ENCODE measurements at places on chromosomes 7 and 10. TPM values are rescaled to one million over a fixed set of nuclear protein-coding genes. Genes with fewer than 3 reads are reported as not detected.
A peak's percentile ranks its signal among the peaks of the same experiment; 100 is the strongest.

GRCh38 chr7:43647339-43647672, 64.4 kb downstream of the STK17A start:
- peaks cover 89% of the 10 kb centered on the region for H3K4me1 ChIP-seq
- DNase-seq: no peak
- peaks cover 2% of the 10 kb centered on the region for H3K36me3 ChIP-seq
- peak overlapping the region; percentile 97 for H3K27ac ChIP-seq

TMEM236 gene
- 2.0 TPM for total RNA-seq

- H3K27me3 ChIP-seq: no peaks in the 10 kb centered on the region
- H3K36me3 ChIP-seq: no peaks in the 10 kb centered on the region
- no peak overlapping the region for H3K27ac ChIP-seq
- DNase-seq: no peak
- H3K4me1 ChIP-seq: no peaks in the 10 kb centered on the region
Measured at GRCh38 chr7:140347218-140347617, 51.1 kb downstream of the SLC37A3 start.

ZNF117 gene
- 9.2 TPM for total RNA-seq

DNA sequence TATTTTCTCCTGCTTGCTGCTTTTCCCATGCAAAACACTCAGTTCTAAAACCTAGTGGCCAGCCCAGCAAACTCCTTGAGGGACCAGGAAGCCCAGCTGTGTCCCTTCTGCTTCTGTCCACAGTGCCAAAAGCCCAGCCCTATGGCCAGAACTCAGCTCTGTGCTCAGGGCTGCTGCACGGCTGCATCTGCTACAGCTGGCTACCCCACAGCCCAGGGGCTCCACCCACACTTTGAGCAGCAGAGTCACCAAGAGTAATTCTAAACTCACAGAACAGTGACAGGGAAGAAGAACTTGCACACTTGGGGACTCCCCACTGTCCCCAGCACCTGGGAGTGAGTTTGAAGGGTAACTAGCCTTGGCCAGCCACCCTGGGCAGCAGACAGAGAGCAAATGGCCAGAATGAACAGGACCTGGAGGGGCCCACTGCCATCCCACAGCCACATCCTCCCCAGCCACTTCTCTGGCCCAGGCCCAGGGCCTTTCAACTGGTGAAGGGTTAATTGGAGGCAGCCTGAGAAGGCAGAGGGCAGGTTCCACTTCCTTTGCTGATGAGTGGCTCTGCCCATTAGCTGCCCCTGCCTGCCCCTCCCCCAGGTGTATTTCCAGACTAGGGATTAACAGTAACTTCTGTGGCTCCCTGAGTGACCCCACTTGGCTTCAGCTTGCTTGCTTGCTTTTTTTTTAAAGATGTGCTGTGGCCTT, 28.1 kb upstream of the TRIM8 start:
- H3K27ac ChIP-seq: no peak overlapping the region
- no peak for DNase-seq
- no peak overlapping the region for H3K4me3 ChIP-seq
- H3K36me3 ChIP-seq: peaks cover 21% of the 10 kb centered on the region
- no peaks in the 10 kb centered on the region for H3K27me3 ChIP-seq
- peaks cover 52% of the 10 kb centered on the region for H3K4me1 ChIP-seq

DNA sequence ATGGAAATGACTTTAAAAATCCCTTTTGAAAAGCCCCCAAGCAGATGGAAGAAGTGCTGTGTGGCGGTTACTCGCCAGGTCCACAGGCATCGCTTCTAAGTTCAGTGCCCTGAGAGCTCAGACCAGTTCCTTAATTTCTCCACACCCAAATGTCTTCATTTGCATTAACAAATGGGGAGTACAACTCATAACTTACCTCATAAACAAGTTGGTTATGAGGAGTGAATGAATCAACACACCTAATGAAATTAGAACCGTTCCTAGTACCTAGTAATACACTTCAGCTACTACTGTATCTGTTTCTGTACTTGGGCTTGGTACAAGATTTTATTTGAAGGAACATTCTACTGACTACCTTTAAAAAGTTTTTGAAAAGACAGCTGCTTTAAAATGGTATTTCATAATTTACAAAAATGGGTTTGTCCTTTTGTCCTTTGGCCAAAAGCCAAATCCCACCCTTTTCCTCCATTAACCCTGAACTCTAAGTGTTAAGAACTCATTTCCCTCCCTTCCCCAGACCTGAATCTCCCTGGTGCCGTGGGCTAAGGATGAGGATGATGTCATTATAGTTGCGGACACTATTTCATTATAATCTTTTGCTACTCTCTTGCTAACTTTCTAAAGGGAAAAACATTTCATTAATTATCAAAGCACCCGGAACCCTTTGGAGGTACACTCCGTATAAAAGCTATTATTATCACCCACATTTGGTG, 221.5 kb upstream of the CELF2 start:
- peak overlapping the region; percentile 63 for H3K4me3 ChIP-seq
- H3K4me1 ChIP-seq: peaks cover 14% of the 10 kb centered on the region
- no peak for DNase-seq

DNA sequence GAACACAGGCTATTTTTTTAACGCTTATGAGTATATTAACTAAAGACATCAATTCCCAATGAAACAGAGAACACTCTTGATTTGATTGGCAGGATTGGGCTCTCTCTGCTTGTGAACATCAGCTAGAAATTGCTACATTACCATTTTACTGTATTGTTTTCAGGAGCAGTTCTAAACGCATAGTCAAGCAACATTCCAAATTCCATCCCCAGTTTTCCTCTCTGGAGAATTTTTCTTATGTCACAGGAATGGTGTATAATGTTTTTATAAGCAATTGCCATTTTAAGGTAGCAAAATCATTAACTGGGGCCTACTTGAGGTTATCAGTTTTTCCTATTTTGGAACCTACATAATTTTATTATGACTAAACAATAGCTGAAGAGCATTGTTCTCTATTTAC, 276.9 kb upstream of the LRRN3 start:
- H3K4me1 ChIP-seq: no peaks in the 10 kb centered on the region
- no peak overlapping the region for H3K4me3 ChIP-seq

DNA sequence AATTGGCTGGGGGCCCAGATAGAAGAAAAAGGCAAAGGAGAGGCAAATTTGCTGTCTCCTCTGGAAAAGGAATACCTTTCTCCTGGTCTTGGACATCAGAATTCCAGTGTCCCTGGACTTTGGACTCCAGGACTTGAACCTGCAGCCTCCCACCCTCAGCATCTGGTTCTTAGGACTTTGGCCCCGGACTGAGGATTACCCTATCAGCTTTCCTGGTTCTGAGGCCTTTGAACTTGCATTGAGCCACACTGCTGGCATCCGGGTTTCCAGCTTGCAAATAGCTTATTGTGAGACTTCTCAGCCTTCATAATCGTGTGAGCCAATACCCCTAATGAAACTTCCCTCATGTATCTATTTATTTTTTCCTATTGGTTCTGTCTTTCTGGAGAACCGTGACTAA, 68.3 kb downstream of the DNAH11 start:
- H3K27me3 ChIP-seq: no peaks in the 10 kb centered on the region
- H3K27ac ChIP-seq: no peak overlapping the region
- DNase-seq: no peak
- H3K4me1 ChIP-seq: no peaks in the 10 kb centered on the region
- H3K4me3 ChIP-seq: no peak overlapping the region
- no peaks in the 10 kb centered on the region for H3K36me3 ChIP-seq

WNT8B gene
- total RNA-seq: not detected

DNA sequence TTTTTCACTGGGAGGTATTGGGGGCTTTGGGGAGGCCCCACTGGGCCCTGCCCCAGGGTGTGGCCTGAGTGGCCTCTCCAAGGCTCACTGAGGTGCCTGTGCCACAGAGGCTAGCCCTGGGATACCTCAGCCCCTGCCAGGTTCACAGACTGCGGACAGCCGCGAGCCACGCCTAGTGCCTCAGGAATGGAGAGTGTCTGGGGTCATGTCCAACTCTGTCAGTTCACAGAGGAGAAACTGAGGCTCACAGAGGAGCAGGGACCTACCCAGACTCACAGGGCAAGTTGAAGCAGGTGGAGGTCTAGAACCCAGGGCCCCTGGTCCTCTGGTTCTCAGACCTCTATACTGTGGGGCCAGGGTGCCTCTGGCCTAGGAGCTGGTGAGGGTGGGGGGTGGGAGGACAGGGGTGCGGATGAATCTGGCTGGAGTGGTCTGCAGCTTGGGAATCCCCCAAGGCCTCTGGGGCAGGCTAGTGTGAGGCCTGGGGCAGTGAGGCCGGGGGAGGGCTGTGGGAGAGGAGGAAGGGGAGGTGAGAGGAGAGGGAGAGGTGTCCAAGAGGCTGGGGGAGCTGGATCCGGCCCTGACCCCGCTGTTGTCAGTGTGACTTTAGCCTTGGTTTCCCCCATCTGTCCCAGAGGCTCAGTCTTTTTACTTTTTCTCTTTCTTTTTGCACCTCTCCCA, 20.0 kb downstream of the NEURL1 start:
- H3K36me3 ChIP-seq: no peaks in the 10 kb centered on the region
- H3K4me1 ChIP-seq: no peaks in the 10 kb centered on the region
- H3K27ac ChIP-seq: no peak overlapping the region
- no peak overlapping the region for H3K4me3 ChIP-seq
- no peak for DNase-seq
- no peaks in the 10 kb centered on the region for H3K27me3 ChIP-seq

PRKRIP1 gene
- 47.0 TPM for total RNA-seq

GRM8 gene
- not detected for total RNA-seq

DNA sequence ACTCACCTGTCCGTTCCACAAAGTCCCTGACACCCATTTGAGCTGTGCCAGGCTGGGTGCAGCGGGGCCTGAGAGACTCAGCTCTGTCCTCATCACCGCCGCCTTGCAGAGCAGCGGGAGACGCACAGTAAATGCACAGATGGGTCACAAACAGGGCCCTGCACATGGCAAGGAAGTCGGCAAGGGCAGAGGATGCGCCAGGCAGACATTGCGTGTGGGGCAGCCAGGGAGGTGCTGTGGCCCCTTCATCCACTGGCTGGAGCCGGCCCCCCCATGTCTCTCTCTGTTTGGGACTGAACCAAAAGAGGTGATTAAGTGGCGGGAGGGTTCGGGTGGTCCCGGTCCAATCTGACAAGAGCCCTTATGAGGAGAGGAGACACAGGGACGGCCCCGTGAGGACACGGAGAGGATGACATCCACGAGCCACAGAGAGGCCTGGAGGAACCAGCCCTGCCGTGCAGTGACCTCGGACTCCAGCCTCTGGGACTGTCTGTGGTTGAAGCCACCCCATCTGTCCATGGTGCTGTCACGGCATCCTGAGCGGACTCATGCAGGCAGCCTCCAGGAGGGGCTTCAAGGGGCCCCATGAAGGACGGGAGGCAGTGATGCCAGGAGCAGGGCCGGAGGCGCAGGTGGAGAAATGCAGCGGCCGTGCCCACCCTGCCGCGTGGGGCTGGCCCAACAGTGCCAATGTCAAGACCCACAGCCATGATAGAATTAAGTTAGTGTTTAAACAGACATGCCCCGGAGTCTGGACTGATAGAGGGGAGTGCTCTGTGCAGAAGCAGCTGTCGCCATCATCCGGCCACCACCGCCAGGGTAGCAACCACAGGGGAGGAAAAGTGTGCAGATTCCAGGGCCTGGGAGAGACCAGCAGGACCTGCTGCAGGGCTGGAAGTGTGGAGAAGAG, 28.4 kb upstream of the FOXL3 start:
- no peak overlapping the region for H3K27ac ChIP-seq
- H3K27me3 ChIP-seq: no peaks in the 10 kb centered on the region
- no peak for DNase-seq
- peaks cover 41% of the 10 kb centered on the region for H3K36me3 ChIP-seq

PRLHR gene
- not detected for total RNA-seq

STEAP1 gene
- 26.5 TPM for total RNA-seq

DPP6 gene
- total RNA-seq: not detected

- DNase-seq: peak; percentile 11
- peaks cover 7% of the 10 kb centered on the region for H3K4me1 ChIP-seq
- H3K4me3 ChIP-seq: peak overlapping the region; percentile 84
Measured at GRCh38 chr7:24572393-24572996, 757 bp upstream of the PALS2 start.

DNA sequence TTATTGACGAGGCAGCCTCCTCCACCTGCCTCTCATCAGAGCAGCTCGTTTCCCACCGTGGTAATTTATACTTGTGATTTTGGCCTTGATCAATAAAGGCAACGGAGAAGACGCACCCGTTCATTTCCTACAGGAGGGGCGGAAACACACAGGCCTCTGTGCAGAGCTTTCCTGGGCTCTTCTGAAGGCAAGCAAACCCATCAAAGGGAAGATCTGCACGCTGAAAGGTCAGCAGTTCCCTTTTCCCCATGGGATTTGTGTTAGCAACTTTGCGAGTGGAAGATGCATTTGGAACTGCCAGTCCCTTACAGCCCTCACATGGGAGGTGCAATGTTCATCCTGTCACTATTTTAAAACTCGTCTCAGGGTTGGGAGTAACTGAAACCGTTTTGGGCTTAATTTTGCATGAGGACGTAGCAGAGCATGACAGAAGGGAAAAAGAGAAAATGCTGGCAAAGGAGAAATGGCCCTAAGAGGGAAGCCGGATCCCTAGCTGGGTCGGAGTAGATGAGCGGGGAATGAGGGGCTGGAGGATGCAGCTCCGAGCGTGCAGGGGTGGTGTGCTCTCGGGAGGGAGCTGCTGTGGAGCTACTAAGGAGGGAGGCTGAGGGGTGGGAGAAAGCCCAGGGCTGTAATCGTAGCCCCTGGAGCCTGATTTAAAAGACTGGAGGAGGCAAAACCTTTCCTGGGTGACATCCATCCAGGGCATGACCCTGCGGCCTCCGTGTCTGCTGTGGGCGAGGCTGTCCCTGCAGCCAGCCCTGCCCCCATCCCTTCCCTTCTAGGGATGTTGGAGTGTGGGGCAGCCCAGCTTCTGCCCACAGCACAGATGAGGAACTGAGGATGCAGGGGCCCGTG, 111.1 kb upstream of the FAM20C start:
- no peak overlapping the region for H3K4me3 ChIP-seq
- no peaks in the 10 kb centered on the region for H3K27me3 ChIP-seq
- no peaks in the 10 kb centered on the region for H3K4me1 ChIP-seq
- no peak overlapping the region for H3K27ac ChIP-seq
- no peaks in the 10 kb centered on the region for H3K36me3 ChIP-seq
- no peak for DNase-seq

Data from thoracic aorta (tissue), 2 donors.